ENCODE measurements at places on chromosomes 7 and 10.

- no peak for DNase-seq
Observed at GRCh38 chr7:22178735-22179134, 178.2 kb downstream of the RAPGEF5 start.

- no peak for DNase-seq
Observed at GRCh38 chr7:101890749-101891523, 73.5 kb downstream of the CUX1 start.

DNA sequence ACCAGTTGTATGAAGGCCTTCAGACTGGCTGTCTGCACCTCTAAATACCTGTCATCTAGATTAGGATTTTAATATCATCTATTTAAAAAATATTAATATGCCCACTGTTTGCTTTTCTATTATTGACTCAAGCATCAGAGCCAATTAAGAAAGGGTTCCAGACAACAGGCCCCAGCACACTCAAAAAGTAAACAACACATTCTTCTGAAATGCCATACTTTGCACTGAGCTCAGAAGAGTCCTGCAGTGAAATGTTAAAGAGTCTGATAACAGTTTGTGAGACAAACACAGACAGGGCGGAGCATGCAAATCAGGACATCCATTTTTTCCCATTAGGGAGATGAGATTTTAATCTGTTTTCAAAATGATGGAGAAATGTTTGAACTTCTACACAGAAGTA, 45.9 kb upstream of the KLF6 start:
- no peak for DNase-seq

DNA sequence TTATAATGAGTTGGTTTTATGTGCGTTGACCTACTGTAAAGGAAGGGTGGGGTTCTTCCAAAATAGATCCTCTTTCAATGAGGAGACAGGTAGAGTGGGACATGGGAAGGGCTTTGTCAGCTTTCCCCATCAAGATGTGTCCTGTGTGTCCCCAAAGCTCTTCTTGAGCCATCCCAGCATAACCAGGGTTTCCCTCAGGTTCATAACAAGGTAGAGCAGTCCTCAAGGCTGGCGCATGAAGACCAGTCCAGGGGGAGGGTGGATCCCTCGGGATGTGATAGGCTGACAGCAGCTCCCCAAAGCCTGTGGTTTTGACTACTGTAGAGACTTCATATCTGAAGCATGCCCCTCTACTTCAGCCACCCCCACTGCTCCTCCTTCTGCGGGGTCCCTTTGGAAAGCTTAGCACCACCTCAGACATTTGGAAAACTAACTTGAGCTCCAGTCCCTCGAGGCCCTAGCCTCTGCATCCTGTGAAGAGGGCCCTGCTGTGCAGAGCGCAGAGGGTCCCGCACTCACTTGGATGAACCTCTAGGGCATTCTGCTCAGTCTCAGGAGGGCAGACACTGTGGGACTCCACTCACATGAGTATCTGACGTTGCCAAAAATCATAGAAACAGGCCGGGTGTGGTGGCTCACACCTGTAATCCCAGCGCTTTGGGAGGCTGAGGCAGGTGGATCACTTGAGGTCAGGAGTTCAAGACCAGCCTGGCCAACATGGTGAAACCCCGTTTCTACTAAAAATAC, 1.1 kb upstream of the GIMAP8 start:
- no peak for DNase-seq

DNA sequence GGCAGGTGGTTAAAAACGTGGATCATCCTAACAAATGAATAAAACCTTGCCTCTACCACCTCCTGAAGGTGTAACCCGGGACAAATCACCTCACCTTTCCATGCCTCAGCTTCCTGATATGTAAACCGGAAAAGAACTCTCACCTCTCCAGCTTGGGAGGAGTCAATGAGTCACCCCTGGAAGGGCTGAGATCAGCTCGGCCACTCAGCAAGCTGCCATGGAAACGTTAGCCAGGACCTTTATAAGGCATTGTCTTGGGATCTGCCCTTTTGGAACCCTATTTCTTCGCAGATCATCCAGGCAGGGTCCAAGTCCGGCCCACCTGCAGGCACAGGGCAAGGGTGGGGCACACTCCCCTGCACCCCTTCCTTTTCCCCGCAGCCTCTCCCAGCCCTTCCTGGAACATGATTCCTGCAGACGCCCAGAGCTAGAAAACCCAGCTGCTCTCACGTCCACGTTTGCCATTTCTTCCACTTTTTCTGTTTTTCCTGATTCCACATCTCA, 81.6 kb upstream of the PFKP start:
- no peak for DNase-seq

DNA sequence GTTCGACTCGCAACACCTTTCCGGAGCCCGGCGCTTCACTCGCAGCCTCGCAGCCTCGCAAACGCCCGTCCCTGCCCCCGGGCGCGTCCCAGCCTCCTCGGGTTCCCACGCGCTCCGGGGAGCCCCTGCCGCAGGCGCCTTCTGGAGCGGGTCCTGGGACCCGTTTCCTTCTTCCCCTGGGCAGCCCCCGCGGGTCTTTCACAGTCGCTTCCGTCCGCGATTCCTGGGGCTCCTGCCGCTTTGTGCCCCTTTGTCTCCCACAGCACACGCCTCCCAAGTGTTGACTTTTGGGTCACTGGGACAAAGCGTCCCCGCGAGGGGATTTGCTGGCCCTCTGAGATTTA, 140.7 kb downstream of the DYNC2I1 start:
- no peak for DNase-seq

- no peak for DNase-seq
Observed at GRCh38 chr7:84677117-84677732, 482.6 kb upstream of the SEMA3A start.

DNA sequence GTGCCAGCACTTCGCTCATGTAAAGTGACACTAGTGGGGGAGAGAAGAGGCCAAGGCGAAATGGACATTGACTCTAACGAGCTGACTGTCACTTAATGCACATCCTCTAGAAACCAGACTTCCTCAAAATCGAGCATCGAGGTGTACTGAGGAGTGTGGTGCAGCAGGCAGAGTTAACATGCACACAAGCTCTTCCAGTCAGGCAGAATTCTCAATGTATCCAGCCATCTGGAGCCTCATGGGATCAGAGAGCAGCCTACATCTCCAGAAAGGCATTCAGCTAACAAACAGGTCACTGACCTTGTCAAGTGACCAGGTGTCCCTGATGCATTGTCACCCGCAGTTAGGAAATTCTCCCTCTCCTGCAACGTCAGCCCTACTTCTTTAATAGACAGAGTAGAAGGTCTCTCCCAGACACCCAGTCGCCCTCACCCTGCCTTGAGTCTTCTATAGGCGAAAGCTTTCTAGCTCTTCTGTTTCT, 259.8 kb upstream of the AOAH start:
- DNase-seq: no peak

DNA sequence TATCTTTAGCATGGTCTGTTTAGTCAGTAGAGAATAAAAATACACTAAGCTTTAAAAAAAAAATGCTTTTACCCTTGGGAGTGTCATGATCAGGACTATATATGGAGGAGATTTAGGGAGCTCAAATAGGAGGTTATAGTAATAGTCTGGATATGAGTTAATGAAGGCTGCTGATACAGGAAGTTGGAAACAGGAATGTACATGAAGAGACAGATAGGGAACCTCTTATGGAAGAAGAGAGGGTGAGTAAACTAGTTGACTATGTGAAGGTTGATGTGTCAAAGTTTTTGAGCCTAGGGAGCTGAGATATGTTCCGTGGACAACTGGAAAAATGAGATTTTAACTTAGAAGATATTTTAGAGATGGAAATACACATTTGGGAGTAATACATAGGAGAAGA, 472.0 kb upstream of the FZD8 start:
- DNase-seq: no peak

DNA sequence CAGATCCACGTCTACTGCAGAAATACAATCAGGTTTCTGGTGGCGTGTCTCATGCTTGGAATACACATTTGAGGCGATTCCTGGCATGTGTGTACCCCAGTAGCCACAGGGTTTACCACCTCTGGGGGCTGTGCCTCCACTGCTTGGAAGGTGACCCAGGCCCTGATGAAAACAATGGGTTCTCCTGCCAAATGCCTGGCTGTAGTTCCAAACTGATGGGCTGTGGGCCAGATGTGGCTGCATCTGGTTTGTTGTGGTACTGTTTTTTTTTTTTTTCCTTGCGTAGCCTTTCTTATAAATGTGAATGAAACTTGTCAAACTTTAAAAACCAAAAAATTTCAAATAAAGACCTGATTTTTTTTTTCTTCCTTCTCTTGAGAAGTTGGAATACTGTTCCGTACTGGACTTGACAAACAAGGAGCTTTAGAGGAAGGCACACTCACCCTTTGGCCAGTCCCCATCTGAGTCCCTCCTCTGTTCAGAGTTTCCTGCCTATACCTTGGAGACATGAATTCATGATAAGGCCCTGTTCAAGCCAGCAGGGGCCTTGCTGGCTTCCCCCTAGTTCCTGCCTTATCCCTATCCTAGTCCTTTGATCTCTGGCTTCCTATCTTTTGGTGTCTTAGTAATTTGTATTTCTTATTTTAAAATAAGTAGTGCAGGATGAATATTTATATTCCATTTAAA, 217.1 kb downstream of the PHTF2 start:
- DNase-seq: no peak

DNA sequence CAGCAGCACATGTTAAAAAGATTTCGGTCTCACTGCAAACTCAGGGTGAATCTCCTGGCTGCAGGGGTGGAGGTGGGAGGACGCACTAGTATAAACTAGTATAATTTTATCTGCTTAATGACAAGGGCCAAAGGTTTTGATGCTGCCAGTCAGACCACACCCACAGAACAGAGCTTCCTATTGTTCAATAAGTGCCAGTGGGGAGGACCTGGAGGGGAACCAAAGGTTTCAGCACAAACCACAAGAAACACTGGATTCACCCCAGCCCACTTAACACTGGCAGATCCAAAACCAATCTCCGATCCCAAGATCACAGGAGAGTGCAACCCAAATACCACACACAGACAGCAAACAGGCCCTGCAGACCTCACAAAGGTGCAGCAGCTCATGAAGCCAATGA, 6.6 kb downstream of the VOPP1 start:
- no peak for DNase-seq

GRCh38 chr10:124386186-124387077, 32.3 kb downstream of the OAT start:
- DNase-seq: no peak

- DNase-seq: no peak
Observed at GRCh38 chr10:110613996-110614495, 30.1 kb upstream of the RBM20 start.

- no peak for DNase-seq
Observed at GRCh38 chr7:27199849-27200760, at the start of gene HOXA13. Gene HOXA13, minus strand, starts transcription at chr7:27200091. Its CDS starts 14 bp downstream, at chr7:27200077.

DNA sequence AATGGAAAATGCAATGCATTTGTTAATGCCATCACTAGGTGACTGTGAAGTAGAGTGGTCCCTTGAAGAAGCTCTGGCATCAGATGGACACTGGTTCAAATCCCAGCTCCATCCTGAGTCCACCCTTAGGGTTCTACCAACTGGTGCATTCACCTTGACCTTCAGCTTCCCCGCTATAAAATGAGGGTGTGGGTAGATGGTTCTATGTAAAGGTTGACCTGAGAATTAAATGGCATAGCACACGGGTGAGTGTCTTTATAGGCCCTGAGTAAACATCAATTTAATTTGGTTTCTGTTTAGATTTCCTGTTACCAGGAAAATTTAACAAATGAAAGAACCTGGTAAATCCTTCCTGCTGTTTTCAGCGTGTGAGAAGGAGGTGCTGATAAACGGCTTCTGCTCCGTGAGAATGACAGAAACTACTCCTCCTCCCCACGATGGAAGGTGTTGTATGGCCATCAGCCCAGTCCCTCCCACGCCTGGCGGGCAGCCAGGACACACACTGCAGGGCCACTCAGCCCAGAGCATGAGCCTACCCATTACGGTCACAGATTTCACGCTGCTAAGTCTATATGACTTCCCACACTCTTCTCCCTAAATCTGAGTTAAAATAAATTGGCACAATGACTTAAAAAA, 210.1 kb downstream of the TNS3 start:
- DNase-seq: no peak

- no peak for DNase-seq
Observed at GRCh38 chr7:77895905-77896304, 97.3 kb downstream of the PHTF2 start.

GRCh38 chr7:17460665-17461064, 162.2 kb downstream of the AHR start:
- no peak for DNase-seq

GRCh38 chr7:129468087-129468486, 33.9 kb downstream of the STRIP2 start:
- no peak for DNase-seq

GRCh38 chr10:4459531-4459930, 366.5 kb upstream of the AKR1E2 start:
- no peak for DNase-seq

GRCh38 chr10:11063856-11064255, 46.2 kb downstream of the CELF2 start:
- DNase-seq: no peak

DNA sequence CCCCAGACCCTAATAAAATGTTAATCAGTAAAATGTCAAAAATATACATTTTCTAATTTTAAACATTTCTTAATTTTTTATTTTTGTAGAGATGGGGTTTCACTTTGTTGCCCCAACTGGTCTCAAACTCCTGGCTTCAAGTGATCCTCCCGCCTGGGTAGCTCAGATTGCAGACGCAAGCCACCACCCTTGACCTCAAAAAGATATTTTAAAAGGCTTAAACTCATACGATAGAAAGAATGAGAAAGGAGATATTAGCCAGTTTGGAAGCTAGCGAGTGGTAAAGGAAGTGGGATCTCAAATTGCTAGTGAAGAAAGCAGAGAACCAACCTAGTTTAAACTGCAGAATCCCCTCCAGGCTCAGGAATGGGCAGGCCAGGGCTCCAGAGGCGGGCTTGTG, 4.5 kb downstream of the WIPI2 start:
- no peak for DNase-seq

- no peak for DNase-seq
Observed at GRCh38 chr10:132705173-132705572, 80.8 kb downstream of the NKX6-2 start.

GRCh38 chr7:1665549-1666316, 4.3 kb upstream of the ELFN1 start:
- DNase-seq: no peak

DNA sequence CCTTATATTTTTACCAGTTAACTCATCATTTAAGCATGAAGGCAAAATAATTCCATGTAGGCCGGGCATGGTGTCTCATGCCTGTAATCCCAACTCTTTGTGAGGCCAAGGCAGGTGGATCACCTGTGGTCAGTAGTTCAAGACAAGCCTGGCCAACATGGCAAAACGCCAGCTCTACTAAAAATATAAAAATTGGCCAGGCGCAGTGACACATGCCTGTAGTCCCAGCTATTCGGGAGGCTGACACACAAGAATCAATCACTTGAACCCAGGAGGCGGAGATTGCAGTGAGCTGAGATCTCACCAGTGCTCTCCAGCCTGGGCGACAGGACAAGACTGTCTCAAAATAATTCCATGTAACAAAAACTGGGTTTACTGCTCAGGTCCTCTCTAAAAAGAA, 18.3 kb downstream of the HNRNPA2B1 start:
- no peak for DNase-seq

GRCh38 chr10:57593983-57594573, 673.6 kb downstream of the IPMK start:
- DNase-seq: no peak

GRCh38 chr10:51000976-51001375, 73.3 kb upstream of the PRKG1 start:
- DNase-seq: no peak

Data from activated T-cell treated with anti-CD3 and anti-CD28 coated beads for 4 hours (primary cell).